ENCODE measurements at places on chromosomes 4 and X. TPM values are rescaled to one million over a fixed set of nuclear protein-coding genes. Genes with fewer than 3 reads are reported as not detected.

MGARP gene
- 32.9 TPM for total RNA-seq

DCAF8L2 gene
- 0.19 TPM for total RNA-seq

CSAG3 gene
- total RNA-seq: not detected

MAGEC2 gene
- total RNA-seq: not detected

NHSL2 gene
- total RNA-seq: 21.1 TPM

SPANXB1 gene
- not detected for total RNA-seq

PPP2R2C gene
- 0.66 TPM for total RNA-seq

NXF2 gene
- not detected for total RNA-seq

RTL5 gene
- total RNA-seq: 0.09 TPM

AFAP1 gene
- 110 TPM for total RNA-seq

MAGEA4 gene
- total RNA-seq: not detected

NEIL3 gene
- 2.8 TPM for total RNA-seq

PDZD4 gene
- total RNA-seq: 0.09 TPM

MSANTD1 gene
- total RNA-seq: 0.27 TPM

TSPAN7 gene
- total RNA-seq: 3.7 TPM

SLC38A5 gene
- 69.0 TPM for total RNA-seq

TECRL gene
- not detected for total RNA-seq

CENPVL1 gene
- not detected for total RNA-seq

ANOS1 gene
- total RNA-seq: 0.54 TPM

SMR3B gene
- total RNA-seq: not detected

FAM236A gene
- not detected for total RNA-seq
